ENCODE measurements at places on chromosomes 7 and 10.

GRCh38 chr7:111668711-111669110 lies 106.4 kb upstream of the IMMP2L start:
- DNase-seq, result no peak

DNA sequence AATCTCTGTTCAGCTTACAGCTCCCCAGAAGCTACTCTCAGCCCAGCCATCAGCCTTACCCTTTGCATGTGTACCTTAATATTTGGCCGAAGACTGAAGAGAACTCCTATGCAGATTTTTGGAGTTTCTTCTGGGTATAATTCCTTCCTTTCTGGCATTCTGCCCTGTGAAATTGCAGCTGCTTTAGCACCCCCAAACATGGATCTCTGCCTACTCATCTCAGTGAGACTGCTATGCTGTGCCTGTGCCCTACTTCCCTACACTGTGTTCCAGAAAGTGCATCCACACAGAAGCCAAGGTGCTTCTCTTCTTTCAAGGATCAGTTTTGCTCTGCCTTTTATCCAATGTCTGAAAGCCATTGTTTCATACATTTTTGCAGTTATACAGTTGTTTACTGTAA lies 81.6 kb downstream of the NPY start:
- DNase-seq, result no peak

GRCh38 chr7:70470746-70471145 lies 661.2 kb upstream of the GALNT17 start:
- no peak for DNase-seq

GRCh38 chr10:78116361-78116760 lies 82.7 kb downstream of the RPS24 start:
- DNase-seq, result no peak

GRCh38 chr7:23687011-23687410 lies 7.0 kb downstream of the FAM221A start:
- no peak for DNase-seq

DNA sequence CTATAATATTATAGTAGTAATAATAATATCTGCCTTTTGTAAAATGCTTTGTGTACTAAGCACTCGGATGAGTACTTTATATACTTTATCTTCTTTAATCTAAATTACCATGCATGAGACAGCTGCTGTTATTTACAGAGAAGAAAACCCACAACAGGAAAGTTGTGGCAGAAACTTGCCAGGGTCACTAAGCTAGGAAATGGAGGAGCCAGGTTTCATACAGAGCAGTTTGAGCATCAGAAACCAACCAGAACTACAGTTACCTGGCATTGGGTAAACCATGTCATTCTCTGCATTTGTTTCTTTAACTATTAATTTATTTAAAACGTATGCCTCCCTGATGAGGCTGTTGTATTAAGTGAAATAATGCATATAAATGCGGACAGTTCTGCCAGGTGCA lies 129.9 kb downstream of the CSTF2T start:
- DNase-seq, result no peak
